ENCODE measurements at places on chromosomes 1 and 21. TPM values are rescaled to one million over a fixed set of nuclear protein-coding genes. Genes with fewer than 3 reads are reported as not detected.

The HSD3B1 gene
- total RNA-seq = not detected

DNA sequence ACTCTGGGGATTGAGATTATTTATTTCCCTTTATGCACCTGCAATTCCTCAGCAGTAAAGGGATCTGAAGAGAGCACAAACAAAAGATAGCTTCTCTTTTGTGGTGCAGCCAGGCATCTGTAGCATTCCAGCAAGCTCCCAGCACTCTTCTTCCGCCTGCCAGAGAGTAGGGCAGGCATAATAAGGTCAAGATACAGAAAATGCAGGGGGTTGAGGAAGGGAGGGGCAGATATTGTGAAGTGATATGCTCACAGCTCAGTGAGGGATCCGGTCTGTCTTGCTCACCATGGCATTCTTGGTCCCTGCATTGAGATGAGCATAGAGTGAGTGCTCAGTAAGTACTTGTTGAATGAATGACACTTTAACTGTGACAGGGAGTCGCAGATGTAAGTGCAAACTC, 23.9 kb downstream of the FASLG start:
- H3K4me3 ChIP-seq = no peak overlapping the region
- no peaks in the 10 kb centered on the region for H3K36me3 ChIP-seq
- no peak for DNase-seq
- H3K27me3 ChIP-seq = no peaks in the 10 kb centered on the region

GRCh38 chr1:25134801-25135461, 97.4 kb downstream of the SYF2 start:
- H3K27me3 ChIP-seq = peaks cover 10% of the 10 kb centered on the region
- no peaks in the 10 kb centered on the region for H3K36me3 ChIP-seq
- no peak overlapping the region for H3K4me3 ChIP-seq
- DNase-seq = no peak
- H3K4me1 ChIP-seq = no peaks in the 10 kb centered on the region
- no peak overlapping the region for H3K27ac ChIP-seq

The CBR3 gene
- 3.5 TPM for total RNA-seq

The DCST1 gene
- total RNA-seq = not detected

DNA sequence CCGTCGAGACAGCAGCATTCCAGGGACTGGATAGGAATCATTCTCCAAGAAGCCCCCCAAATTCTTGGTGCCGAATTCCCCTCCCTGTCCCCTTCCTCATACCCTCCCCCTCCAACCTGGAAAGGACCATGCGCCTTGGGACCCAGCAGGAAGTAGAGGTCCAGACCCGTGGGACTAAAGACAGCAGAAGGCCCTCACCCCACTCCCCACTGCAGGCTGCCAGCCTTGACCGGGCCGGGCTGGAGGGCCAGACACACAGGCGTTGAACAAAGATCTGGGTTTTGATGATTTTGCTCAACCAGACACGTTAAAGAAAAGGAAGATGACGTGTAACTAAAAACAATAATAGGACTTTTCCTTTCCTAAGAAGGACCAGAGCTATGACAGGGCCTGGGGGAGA, 286.5 kb downstream of the NPHP4 start:
- no peaks in the 10 kb centered on the region for H3K36me3 ChIP-seq
- H3K4me1 ChIP-seq = no peaks in the 10 kb centered on the region
- DNase-seq = peak; percentile 24

- no peak for DNase-seq
- H3K36me3 ChIP-seq = no peaks in the 10 kb centered on the region
- H3K4me3 ChIP-seq = no peak overlapping the region
- H3K27ac ChIP-seq = no peak overlapping the region
- H3K27me3 ChIP-seq = no peaks in the 10 kb centered on the region
These were observed 157.2 kb upstream of the COL11A1 start for GRCh38 chr1:103265551-103265950.

DNA sequence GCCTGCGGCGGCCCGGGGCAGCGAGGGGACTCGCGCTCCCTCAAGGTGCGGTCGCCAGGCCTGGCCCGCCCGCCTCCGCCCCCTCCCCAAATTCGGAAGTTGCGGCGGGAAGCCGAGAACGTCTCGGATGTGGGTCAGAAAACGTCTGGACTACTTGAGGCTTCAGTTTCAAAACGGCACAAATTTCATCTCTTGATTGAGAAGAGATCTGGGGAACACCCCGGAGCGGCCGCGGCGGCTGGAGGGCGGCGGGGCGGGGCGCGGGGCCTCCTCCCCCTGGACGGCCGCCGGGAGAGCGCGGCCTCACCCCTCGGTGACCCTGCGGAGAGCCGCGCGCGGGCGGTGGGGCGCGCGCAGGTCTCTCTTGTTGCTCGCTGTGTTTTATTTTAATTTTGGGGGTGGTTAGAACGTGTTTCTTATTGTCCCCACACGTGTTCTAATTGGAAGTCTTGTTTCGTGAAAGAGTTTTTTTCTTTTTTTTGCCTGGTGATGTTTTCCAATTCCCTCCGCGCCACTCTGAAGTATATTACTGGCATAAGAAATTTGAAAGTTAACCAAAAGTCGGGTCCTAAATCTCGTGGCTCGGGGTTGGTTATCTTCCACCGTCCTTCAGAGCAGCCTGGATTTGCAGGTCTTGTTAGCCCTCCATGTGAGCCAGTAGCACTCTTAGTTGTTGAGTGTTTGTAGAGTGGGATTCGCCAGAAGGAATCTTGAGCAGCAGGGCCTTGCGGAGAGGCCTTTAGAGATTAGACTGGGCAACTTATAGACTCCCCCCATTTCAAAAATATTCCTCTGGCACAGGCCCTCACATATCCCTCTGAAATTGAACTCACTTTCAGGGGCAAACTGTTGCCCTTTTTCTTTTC, 749 bp downstream of the PCBP3 start:
- H3K27me3 ChIP-seq = peaks cover 25% of the 10 kb centered on the region
- no peaks in the 10 kb centered on the region for H3K36me3 ChIP-seq
- no peak for DNase-seq
- H3K4me1 ChIP-seq = no peaks in the 10 kb centered on the region

DNA sequence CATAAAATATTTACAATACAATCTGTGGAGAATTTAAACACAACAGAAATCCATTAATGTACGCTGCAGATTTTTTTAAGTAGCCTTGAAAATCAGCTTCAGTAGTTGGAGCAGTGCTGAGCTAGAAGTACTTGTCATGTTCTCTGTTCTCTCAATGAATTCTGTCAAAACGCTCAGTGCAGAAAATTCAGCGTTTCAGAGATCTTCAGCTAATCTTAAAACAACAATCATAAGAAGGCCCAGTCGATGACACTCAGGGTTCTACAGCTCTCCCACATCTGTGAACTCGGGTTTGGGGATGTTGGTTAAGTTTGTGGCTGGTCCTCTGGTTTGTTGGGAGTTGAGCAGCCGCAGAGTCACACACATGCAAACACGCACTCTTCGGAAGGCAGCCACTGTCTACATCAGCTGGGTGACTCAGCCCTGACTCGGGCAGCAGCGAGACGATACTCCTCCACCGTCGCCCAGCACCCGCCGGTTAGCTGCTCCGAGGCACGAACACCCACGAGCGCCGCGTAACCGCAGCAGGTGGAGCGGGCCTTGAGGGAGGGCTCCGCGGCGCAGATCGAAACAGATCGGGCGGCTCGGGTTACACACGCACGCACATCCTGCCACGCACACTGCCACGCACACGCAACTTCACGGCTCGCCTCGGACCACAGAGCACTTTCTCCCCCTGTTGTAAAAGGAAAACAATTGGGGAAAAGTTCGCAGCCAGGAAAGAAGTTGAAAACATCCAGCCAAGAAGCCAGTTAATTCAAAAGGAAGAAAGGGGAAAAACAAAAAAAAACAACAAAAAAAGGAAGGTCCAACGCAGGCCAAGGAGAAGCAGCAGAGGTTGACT, 161.2 kb downstream of the RUNX1 start:
- peak overlapping the region; percentile 78 for H3K27ac ChIP-seq
- H3K27me3 ChIP-seq = peaks cover 70% of the 10 kb centered on the region
- H3K4me3 ChIP-seq = peak overlapping the region; percentile 55
- peak; percentile 88 for DNase-seq
- H3K4me1 ChIP-seq = no peaks in the 10 kb centered on the region

- H3K27ac ChIP-seq = no peak overlapping the region
- no peaks in the 10 kb centered on the region for H3K36me3 ChIP-seq
- no peak overlapping the region for H3K4me3 ChIP-seq
- DNase-seq = no peak
- H3K4me1 ChIP-seq = no peaks in the 10 kb centered on the region
These were observed 26.9 kb downstream of the UCK2 start for GRCh38 chr1:165854101-165854845.

DNA sequence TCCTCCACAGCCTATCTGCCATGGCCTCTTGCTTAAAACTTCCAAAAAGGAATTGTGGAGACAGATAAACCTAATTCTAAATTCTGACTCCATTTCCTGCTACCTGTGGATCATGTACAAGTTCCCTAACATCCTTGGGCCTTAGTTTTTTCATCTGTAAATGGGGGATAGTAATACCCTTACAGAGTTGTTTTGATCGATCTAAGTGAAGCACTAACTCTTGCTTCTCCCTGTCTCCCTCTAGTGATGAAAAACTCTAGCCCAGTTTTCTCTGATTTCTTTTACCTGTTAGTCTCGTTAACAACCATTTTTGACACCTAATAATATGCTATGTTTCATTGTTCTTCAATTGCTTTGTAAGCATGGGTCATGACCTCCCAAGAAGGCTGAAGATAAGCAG, 65.9 kb downstream of the TM2D1 start:
- no peak overlapping the region for H3K27ac ChIP-seq
- H3K36me3 ChIP-seq = no peaks in the 10 kb centered on the region
- DNase-seq = no peak
- H3K4me1 ChIP-seq = no peaks in the 10 kb centered on the region
- no peak overlapping the region for H3K4me3 ChIP-seq
- no peaks in the 10 kb centered on the region for H3K27me3 ChIP-seq

GRCh38 chr1:48472638-48473037, 634 bp upstream of the SPATA6 start:
- H3K27ac ChIP-seq = peak overlapping the region; percentile 96
- H3K27me3 ChIP-seq = no peaks in the 10 kb centered on the region
- no peaks in the 10 kb centered on the region for H3K36me3 ChIP-seq
- peak overlapping the region; percentile 70 for H3K4me3 ChIP-seq
- peaks cover 29% of the 10 kb centered on the region for H3K4me1 ChIP-seq

GRCh38 chr21:42096566-42096965, 25.4 kb downstream of the UMODL1 start:
- no peaks in the 10 kb centered on the region for H3K36me3 ChIP-seq
- H3K4me1 ChIP-seq = peaks cover 12% of the 10 kb centered on the region
- H3K4me3 ChIP-seq = no peak overlapping the region
- no peaks in the 10 kb centered on the region for H3K27me3 ChIP-seq
- H3K27ac ChIP-seq = no peak overlapping the region

GRCh38 chr1:219542828-219543518, 69.9 kb downstream of the ZC3H11B start:
- no peaks in the 10 kb centered on the region for H3K36me3 ChIP-seq
- no peak overlapping the region for H3K4me3 ChIP-seq
- H3K4me1 ChIP-seq = no peaks in the 10 kb centered on the region

DNA sequence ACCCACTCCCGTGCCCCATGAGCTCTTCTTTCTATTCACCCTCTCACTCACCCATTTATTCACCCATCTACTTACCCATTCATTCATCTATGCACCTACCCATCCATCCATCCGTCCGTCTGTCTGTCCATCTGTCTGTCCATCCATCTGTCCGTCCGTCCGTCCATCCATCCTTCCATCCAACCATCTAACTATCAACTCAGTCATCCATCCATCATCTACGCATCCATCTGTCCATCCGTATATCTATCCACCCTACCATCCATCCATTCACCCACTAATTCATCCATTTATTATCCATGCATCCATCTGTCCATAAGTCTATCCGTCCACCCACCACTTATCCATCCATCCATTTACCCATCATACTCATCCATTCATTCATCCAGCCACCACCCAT, 10.8 kb upstream of the CSF3R start:
- DNase-seq = peak; percentile 25
- H3K27ac ChIP-seq = no peak overlapping the region
- H3K4me3 ChIP-seq = no peak overlapping the region
- no peaks in the 10 kb centered on the region for H3K27me3 ChIP-seq
- H3K36me3 ChIP-seq = no peaks in the 10 kb centered on the region
- H3K4me1 ChIP-seq = no peaks in the 10 kb centered on the region

The DDX20 gene
- total RNA-seq = 23.5 TPM

GRCh38 chr1:176384841-176385240, 78.1 kb upstream of the PAPPA2 start:
- no peaks in the 10 kb centered on the region for H3K27me3 ChIP-seq
- H3K27ac ChIP-seq = no peak overlapping the region
- no peaks in the 10 kb centered on the region for H3K36me3 ChIP-seq
- H3K4me3 ChIP-seq = no peak overlapping the region
- DNase-seq = no peak

GRCh38 chr1:109112056-109112651, 1.8 kb upstream of the ELAPOR1 start:
- peak overlapping the region; percentile 46 for H3K27ac ChIP-seq
- H3K36me3 ChIP-seq = no peaks in the 10 kb centered on the region
- peak overlapping the region; percentile 45 for H3K4me3 ChIP-seq
- H3K4me1 ChIP-seq = peaks cover 24% of the 10 kb centered on the region

The NR0B2 gene
- not detected for total RNA-seq

DNA sequence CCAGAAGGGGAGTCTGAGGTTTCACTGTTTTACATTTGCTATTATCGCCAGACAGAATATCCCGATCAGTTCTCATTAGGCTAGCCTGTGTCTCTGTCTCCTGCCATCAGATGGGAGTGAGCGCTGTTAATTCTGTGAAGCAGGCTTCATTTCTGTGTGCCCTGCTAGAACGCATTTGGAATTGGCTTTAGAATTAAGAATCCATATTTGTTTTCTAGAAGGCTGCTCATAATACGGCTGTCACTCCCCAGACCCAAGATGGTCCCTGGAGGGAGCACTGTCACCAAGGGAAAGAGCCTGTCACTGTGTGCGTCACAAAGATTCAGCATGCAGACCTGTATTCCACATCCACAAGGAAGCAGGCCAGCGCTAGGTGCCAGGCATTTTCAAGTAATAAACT, 49.2 kb downstream of the CASQ2 start:
- H3K4me1 ChIP-seq = no peaks in the 10 kb centered on the region
- H3K27ac ChIP-seq = no peak overlapping the region
- no peak for DNase-seq
- H3K36me3 ChIP-seq = no peaks in the 10 kb centered on the region

GRCh38 chr1:121516234-121516967, 331.6 kb downstream of the SRGAP2C start:
- H3K27me3 ChIP-seq = peaks cover 26% of the 10 kb centered on the region
- H3K27ac ChIP-seq = no peak overlapping the region
- H3K36me3 ChIP-seq = no peaks in the 10 kb centered on the region
- H3K4me3 ChIP-seq = no peak overlapping the region
- DNase-seq = no peak

- H3K27me3 ChIP-seq = no peaks in the 10 kb centered on the region
- H3K4me1 ChIP-seq = peaks cover 33% of the 10 kb centered on the region
- H3K27ac ChIP-seq = no peak overlapping the region
These were observed 102.3 kb upstream of the TMPRSS2 start for GRCh38 chr21:41610042-41610839.

DNA sequence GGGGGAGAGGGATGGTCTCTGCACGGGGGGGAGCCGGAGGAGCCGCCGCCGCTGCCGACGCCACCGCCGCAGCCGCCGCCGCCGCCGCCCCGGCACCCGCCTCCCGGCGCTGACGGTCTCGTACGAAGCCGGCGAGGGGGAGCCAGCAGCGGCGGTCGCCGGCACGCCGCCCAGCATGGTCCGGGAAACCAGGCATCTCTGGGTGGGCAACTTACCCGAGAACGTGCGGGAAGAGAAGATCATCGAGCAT, 311 bp downstream of the SPEN start:
- no peak for DNase-seq
- no peaks in the 10 kb centered on the region for H3K36me3 ChIP-seq
- H3K4me1 ChIP-seq = peaks cover 39% of the 10 kb centered on the region
- H3K27ac ChIP-seq = peak overlapping the region; percentile 95
- peak overlapping the region; percentile 78 for H3K4me3 ChIP-seq

GRCh38 chr21:20998886-20999285, 677 bp downstream of the NCAM2 start:
- H3K27me3 ChIP-seq = no peaks in the 10 kb centered on the region
- H3K27ac ChIP-seq = peak overlapping the region; percentile 43
- H3K36me3 ChIP-seq = no peaks in the 10 kb centered on the region
- DNase-seq = no peak
- peak overlapping the region; percentile 49 for H3K4me3 ChIP-seq
- H3K4me1 ChIP-seq = peaks cover 19% of the 10 kb centered on the region

The SMIM1 gene
- total RNA-seq = 6.1 TPM
